ENCODE measurements at places on chromosomes 1 and 21. TPM values are rescaled to one million over a fixed set of nuclear protein-coding genes. Genes with fewer than 3 reads are reported as not detected.

DNA sequence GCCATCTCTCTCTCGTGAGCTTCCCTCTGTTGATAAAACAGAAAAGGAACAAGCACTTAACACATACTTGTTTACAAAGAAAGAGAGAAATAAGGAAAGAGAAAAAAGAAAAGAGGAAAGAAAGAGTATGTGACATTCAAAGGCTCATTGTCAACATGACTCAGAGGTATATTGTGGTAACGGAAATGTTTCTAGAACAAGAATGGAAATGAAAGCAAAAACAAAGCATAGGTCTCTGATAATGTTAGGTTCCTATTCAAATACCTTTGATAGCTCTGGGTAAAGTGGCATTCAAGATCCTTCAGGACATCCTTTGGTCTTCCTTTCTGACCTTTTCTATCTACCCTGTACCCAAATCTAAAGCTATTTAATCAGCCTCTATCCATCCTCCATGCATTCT, 67.4 kb upstream of the DMRTA2 start:
- no peak for DNase-seq

DNA sequence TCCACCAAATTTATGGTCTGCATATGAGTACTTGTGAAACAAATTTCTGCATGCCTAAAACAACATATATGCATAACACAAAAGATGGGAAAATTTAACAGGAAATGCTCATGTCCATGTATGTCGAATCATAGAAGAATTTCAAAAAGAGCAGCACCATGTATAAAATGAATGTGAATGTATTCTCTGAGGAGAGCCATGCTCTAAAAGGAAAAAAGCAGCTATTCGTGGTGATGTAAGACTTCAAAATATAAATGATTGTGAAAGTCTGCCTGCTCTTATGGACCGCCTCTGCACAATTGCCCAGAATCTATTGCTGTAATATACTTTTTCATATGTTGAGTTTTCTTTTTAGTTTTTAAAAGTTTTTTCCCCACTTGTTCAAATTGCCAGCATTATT, 66.8 kb downstream of the EPB41 start:
- no peak for DNase-seq

The TFF1 gene
- total RNA-seq = not detected

The CD247 gene
- 0.63 TPM for total RNA-seq
